ENCODE measurements at places on chromosomes 2 and 18.

GRCh38 chr18:12540751-12541150 is 117.2 kb downstream of the SPIRE1 start:
- no peak for DNase-seq

- no peak for DNase-seq
These were observed 19.6 kb downstream of the EHBP1 start for GRCh38 chr2:62724886-62725711.

DNA sequence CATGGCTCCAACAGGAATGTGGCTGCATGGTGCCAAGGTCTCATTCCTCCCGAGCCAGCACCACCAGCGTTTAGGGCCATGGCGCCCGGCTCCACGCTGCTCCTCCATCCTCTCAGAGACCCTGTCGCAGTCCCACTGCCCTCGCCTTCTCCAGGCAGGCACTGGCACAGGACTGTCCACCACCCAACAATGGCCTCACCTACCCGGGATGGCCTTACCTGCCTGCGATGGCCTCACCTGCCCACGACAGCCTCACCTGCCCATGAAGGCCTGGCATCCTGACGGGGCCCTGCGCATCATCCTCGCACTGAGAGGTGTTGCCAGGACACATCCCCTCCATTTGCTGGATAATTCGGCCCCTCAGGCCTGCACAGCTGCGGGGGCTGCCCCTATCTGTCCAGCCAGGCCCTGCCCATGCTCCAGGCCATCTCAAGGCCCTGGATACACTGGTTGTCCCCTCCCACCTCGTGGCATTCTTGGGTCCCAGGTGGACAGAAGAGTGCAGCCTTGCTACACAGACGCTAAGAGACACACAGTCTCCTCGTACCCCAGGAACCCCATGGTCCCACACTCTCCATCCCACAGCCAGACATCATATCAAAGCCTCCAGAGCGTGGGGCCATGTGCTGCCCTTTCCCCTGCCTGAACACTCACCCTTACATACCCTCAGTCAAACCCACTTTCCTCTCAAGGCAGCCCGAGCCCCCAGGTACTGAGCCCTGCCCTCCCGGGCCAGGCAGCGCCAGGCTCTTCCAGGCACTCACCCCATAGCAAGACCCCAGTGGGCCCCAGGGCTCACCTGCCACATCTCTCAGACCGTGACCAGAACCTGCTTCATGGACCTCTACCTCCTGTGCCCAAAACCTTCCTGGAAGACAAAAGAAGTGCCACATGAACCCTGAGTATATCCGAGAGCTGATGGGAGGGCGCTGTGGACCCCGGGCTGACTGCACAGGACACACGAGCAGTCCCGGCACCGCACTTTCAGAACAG is 268.6 kb downstream of the EIPR1 start:
- DNase-seq = no peak

DNA sequence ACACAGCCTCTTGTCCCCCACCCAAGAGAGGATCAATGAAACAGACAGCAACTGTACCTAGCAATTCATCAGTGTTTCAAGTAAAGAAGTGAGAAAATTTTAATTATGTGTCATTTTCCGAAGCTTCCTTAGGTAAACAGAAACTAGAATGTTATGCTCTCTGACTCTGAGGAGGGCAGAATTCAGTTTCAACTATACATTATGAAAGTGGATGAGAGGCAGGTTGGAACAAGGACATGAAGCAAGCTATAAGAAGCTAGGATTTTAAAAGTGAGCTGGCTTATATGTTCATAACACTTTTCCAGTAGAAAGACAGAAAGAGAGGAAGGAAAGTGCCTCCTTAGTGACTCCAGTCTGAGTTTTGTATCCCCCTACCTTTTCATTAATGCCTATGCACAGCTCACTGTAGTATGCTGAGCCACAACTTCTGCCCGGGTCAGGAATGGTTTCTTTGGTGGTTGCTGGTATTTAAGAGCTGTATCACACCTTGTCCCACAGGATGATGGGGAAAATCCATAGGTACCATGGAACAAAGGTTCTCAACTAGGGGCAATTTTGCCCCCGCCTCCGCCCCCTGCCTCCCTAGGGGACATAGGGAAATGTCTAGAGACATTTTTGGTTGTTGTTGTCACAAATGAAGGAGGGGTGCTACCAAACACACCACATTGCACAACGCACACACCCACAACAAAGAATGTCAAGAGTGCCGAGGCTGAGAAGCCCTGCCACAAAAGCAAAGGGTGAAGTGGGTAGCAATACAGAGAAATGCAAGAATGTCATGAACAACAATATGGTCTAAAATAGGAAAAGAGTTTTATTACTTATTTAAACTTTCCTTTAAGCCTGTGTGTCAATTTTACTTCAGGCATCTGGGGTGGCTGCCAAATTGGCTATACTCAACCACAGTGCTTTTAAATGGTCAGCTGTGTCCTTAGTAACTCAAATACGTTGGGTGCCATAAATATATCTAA is 161.0 kb upstream of the ZFP36L2 start:
- peak; percentile 24 for DNase-seq
